ENCODE measurements at places on chromosomes 16 and 17. TPM values are rescaled to one million over a fixed set of nuclear protein-coding genes. Genes with fewer than 3 reads are reported as not detected.

The SPHK1 gene
- total RNA-seq = 5.4 TPM

The SLC12A3 gene
- total RNA-seq = not detected

The BRIP1 gene
- 38.4 TPM for total RNA-seq

The CEP112 gene
- 41.6 TPM for total RNA-seq

The SLC16A13 gene
- total RNA-seq = 0.23 TPM

The CLEC3A gene
- not detected for total RNA-seq

The SLC38A8 gene
- not detected for total RNA-seq

The TBC1D3 gene
- total RNA-seq = not detected

The YPEL2 gene
- 1.6 TPM for total RNA-seq

The BMERB1 gene
- 66.0 TPM for total RNA-seq

The DOC2A gene
- not detected for total RNA-seq

The ZFP3 gene
- 1.7 TPM for total RNA-seq

The ASB16 gene
- total RNA-seq = not detected

The KIF22 gene
- 115 TPM for total RNA-seq

The GPR142 gene
- total RNA-seq = not detected

The SPATA22 gene
- total RNA-seq = 1.8 TPM

The PERCC1 gene
- total RNA-seq = 111 TPM

The NPLOC4 gene
- total RNA-seq = 131 TPM

The GDPD3 gene
- 1.0 TPM for total RNA-seq

The MMP15 gene
- total RNA-seq = 3.5 TPM

The MPP2 gene
- 16.3 TPM for total RNA-seq

The ANKRD40CL gene
- total RNA-seq = not detected

The KRTAP9-4 gene
- total RNA-seq = not detected

The ATP2C2 gene
- total RNA-seq = 6.2 TPM

All from SJCRH30 (cell line).